Suppressor macrophage treated with lipopolysaccharide for 1 hour (primary cell): ENCODE measurements at places on chromosomes 1 and 21.

GRCh38 chr21:18161841-18162240, 82.8 kb upstream of the CHODL start:
- no peak for DNase-seq

GRCh38 chr21:45010096-45010495, 64.3 kb upstream of the ADARB1 start:
- DNase-seq, result no peak

- DNase-seq, result no peak
Observed at GRCh38 chr1:40842207-40842606, 20.0 kb downstream of the CITED4 start.

DNA sequence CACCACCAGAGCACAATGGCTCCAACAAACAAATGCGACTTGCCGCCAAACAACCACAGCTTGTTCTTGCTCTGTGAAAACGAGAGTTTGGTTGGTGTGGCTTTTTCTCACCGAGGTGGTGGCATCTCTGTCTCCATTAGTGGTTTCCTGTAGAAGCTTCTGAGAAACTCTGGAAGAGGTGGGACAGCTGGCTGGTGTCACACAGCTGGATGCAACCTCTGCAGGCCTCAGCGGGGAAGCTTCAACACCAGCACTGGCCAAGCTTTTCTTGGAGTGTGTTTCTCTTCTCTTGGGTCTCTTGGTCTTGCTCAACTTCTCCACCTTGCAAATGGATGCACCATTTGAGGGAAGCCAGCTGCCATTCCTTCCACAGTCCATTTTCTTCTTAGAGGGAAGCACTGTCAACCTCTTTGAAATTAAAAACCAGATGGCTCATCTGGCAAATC, 124.8 kb downstream of the KCNN3 start:
- DNase-seq, result no peak
